ENCODE measurements at places on chromosomes 1 and 21.

GRCh38 chr21:8988696-8989095 is 1532.7 kb upstream of the TPTE start:
- DNase-seq = peak; percentile 93

DNA sequence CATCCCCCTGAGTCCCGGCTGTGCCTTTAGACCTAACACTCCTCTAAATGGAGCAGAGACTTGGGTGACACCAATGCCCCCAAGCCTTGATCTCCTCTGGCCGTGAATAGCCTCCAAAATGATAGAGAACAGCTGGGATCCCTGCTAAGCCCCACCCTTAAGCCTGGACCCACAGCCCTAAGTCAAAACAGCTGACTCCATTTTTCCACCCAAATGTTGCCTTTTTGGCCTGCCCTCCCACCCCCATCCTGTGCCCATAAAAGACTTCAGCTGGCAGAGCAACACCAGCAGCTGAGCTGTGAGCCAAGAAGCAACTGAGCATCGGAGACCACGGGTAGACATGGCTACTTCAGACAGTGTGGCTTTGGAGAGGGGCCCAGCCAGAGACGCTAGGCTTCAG is 420.8 kb downstream of the NPHP4 start:
- DNase-seq = no peak

DNA sequence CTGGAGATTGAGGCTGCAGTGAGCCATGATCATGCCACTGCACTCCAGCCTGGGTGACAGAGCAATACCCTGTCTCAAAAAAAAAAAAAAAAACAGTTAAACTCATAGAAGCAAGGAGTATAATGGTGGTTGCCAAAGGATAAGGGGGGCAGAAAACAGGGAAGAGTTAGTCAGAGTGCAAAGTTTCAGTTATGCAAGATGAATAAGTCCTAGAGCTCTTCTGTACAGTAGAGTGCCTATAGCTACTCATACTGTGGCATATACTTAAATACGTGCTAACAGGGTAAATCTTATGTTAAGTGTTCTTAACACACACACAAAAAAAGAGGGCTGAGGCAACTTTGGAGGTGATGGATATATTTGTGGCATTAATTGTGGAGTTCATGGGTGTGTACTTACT is 75.6 kb upstream of the COA6 start:
- peak; percentile 6 for DNase-seq

DNA sequence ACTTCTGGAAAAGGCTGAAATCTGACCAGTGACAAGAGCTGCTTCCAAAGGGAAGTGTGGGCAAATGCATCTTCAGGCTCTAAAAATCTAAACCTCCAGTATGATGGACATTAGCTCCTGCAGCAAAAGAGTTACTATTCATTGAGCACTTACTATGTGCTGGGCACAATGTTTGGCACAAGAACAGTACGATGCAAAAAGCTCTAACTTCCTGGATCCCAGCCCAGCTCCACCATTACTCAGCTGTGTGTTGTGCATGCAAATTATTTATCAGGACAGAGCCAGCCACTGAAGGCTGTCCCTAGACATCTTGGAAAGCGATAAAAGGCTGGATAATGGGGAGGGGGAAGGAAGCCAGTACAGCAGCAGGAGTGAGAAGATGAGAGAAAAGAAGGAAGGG is 143.5 kb downstream of the ELAVL4 start:
- no peak for DNase-seq

DNA sequence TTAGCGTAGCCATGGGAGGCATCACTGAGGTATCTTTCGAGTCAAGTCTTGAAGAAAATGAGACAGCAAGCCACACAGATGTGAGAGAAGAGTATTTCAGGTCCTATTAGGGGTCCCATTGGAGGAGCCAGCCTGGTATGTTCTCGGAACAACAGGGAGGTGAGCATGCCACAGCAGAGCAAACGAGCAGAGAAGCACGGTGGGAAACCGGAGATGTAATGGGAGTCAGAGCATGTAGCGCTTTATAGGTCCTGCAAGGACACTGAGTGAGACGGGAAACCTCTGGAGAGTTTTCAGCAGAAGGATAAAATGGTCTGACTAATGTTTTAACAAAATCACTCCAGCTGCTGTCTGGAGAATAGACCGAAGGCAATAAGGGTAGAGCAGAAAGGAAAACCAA is 15.9 kb downstream of the H3-3A start:
- no peak for DNase-seq

- no peak for DNase-seq
Measured at GRCh38 chr1:11920239-11920903, 5.9 kb downstream of the KIAA2013 start.

DNA sequence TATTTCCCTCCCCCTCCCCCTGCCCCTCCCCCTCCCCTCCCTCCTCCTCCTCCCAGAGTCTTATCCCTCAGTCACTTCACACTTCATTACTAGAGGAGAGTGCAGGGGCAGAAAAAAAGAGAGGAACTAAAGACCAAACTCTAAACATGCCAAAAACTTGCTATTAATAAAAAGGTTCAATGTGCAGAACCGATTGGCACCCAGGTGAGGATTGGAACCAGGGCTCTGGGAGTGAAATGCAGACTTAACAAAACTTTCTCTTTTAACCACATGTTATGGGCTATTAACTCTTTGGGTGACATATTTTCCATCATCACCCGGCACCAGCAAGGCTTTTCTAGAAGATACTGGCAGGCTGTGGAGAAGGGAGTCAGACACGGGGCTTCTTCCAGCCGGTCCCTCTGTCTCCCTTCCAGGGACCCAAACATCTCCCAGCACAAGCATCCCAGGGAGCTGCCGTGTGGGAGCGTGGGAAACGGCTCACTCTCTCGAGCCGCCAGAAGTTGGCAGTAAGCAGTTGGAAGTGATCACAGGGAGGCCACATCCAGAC is 13.6 kb downstream of the NID1 start:
- DNase-seq = no peak

DNA sequence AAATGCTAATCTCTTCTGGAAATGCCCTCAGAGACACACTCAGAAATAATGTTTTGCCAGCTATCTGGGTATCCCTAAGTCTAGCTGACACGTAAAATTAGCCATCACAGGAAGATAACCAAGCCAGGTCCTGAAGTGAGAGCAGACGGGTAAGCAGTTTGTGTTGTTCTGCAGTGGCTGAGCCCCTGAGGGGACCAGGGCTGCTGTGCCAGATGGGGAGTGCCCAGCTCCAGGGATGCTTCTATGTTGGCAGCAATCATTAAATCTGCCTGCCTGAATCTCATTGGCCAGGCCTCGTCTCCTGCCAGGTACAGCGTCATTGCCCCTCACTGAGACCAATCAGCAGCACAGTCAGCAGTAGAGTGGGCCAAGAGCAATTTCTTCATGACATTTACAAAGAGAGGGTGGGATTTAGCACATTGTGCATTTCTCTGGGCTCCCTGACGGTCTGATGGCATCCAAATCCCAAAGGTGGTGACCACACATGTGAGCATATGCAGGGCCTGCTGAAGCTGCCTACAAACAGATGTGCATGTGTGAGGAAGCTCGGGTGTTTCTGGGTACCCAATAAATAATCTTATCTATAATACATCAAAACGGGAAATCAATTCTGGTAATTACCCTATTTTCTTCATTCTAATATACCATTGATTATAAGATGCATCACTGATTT is 58.7 kb upstream of the LRRN2 start:
- no peak for DNase-seq

- no peak for DNase-seq
Measured at GRCh38 chr21:38263493-38263892, 6.7 kb downstream of the KCNJ15 start.

GRCh38 chr1:59473831-59474230 is 176.9 kb downstream of the FGGY start:
- no peak for DNase-seq

- no peak for DNase-seq
Measured at GRCh38 chr1:243587823-243588560, 262.1 kb downstream of the AKT3 start.

DNA sequence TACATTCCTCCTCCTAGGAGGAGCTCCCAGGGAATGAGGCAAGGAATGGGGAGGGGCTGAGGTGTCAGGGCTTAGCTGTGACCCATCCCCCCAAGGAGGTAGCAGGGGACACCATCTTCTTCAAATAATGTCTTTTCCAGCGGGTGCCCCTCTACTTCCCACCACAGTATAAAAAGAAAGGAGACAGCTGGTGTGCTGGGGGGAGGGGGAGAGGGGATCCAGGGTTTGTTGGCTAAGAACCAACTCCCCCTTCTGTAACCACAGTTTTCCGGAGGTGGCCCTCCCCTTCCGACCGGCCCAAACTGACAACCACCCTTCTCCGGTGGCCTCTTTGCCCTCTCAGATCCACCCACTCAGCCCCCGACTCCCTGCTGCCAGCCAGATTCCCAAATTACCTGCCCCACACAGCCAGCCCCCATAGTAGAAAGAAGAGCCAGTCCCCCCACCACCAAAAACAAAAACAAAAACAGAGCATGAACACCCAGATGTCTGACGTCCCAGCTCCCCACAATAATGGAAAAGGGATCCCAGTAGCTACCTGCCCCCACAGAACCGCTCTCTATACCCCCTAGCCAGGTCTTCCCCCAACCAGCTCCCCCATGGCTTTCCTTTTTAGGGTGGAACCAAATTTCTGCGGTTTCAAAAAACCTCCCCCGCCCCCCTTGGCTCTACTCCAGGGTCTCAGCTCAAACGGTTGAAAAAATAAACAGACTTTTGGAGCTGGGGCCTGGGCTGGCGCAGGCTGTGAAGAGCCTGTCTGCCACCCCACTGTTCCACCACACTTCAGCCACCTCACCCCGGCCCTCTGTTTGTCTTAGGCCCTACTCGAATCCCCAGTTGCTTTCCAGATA is 2.1 kb downstream of the ARHGEF2 start:
- no peak for DNase-seq

GRCh38 chr1:184350573-184350972 is 36.3 kb upstream of the C1orf21 start:
- DNase-seq = no peak

DNA sequence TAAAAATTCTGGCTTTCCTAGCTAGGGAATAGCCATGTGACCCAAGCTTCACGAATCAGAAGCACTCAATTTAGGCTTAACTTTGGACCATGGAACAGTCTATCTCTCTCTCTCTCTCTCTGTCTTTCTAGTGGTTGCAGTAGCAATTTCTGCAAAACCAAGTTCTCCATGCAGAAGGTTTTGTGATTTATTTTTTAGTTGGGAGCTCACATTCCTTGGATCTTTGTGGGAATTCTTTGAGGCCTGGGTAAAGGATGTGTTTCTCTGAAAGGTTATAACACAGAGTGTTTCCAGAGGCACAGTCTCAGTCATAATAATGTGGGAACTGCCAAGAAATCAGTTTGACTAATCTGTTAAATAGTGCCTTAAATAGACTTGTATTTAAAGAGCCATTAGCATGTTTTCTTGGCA is 112.3 kb upstream of the COL11A1 start:
- no peak for DNase-seq

- peak; percentile 89 for DNase-seq
Measured at GRCh38 chr1:207241164-207241934, 80.1 kb upstream of the CD55 start.

GRCh38 chr1:157004806-157005205 is 40.7 kb downstream of the ARHGEF11 start:
- no peak for DNase-seq

DNA sequence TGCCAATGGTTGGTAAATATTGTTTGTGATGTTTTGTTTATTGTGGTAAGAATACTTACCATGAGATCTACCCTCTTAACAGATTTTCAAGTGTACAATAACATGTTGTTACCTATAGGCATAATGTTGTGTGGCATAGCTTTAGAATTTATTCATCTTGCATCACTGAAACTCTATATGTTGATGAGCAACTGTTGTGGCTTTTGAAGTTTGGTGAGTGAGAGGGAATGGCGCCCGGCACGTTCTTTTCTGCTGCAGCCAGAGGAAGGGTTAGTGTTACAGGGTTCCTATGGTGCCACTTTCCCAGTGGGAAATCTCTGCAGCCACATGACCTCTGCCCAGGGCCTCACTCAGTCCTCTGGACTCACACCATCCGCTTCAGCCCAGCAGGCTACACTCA is 342.5 kb upstream of the ADGRL2 start:
- DNase-seq = no peak

DNA sequence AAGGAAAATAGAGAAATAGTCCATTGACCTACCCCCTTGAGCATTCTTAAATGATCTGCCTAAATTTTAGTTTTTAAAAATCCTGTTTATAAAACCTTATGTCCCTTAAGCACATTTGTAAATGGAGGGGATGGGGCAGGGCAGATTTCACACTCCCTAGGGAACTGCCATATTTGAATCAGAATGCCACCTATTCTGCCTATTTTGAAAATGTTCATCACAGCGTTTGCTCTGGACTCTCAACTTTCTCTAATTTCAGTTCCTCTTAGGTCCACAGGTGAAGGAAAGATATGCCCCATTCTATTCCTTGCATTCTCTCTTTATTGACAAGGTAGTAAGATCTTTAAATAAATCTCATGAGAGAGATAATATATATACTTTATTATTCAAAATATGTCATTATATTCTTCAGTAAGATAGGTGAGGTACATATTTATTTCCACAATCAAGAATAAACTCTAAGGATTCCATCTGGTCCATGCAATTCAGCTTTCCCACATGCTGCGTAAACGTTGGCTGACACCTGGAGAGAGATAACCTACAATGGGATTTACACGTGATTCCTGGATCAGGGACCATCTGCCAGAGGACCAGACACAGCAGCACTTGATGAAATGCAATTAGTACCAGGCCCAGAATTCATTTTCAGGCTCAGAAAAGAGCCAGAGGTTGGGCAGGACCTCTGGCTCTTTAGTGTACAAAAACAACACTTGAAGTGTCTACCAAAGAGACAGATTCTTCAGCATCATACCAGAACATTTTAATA is 1.2 kb upstream of the LPGAT1 start:
- no peak for DNase-seq

GRCh38 chr1:178345807-178346206 is 151.0 kb downstream of the CLEC20A start:
- DNase-seq = no peak

- no peak for DNase-seq
Measured at GRCh38 chr1:218660678-218661053, 315.5 kb downstream of the TGFB2 start.

All from HepG2 (cell line).